ENCODE measurements at places on chromosomes 1 and 21.

DNA sequence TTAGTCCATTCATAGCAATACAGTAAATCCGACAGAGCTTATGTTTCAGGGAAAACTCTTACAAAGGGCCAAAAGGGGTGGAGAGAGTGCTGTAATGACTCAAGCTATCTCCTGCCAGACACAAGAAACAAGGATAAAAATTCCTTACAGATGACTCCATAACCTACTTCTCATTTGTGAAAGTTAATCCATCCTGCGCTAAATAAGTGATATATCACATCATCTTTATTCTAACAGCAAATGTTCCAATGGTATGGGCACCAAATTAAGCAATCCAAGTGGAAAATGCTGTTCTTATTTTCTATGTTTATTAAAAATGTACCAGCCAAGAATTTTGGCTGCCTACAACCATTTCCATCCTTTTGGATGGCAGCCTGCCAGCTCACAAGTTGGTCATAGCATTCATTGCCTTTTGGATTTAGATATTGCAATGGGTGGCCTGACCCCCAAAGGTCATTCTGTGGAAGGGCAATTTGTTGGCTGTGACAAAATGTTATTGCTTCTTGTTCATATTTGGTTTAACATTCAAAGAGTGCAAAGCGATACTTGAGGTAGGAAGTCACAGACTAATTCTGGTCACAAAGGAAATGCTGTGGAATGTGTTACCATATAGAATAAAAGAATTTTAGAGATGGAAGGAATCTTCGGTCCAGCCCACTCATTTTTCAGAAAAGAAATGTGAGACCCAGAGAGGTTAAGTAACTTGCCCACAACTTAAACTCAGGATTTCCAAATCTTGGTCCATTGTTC, 2.8 kb upstream of the ENAH start:
- DNase-seq = peak; percentile 93

- peak; percentile 25 for DNase-seq
Measured at GRCh38 chr1:181479137-181479745, 4.1 kb upstream of the CACNA1E start.

GRCh38 chr1:32886004-32886827, at the start of gene HPCA:
HPCA (plus strand) TSS chr1:32886491; CDS start chr1:32888899, 2,408 bp downstream.
- no peak for DNase-seq

DNA sequence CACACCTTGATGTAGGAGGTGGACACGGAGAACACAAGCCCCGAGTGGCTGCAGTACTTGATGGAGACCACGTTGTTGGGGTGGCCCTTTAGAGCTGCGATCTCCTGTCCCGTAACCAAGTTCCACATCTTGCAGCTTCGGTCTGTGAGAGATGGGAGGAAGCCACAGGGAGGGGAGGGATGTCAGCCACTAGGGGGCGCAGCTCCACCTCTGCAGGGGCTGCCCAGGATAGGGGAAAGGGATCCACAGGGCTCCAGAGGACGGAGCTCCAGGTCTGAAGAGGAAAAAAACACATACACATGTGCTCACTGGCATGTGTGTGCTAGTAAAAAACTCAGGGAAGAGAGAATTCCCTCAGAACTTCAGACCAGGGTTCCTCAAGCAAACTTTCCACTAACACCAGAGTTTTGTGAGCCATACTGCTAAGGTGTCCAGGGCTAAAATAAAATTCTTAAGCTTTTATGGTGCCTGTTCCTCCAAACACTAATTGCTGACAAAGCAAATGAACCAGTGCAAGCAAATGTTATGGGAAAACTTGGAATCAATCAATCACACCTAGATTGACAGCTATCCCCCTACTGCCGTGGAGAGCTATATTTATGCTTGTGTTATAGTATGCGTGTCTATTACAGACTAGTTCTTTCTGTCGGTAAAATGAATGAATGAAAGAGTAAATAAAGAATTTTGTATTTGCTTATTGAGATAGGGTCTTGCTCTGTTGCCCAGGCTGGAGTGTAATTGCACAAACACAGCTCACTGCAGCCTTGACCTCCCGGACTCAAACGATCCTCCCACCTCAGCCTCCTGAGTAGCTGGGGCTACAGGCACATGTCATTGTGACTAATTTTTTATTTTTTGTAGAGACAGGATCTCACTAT, 43.7 kb downstream of the KIF21B start:
- no peak for DNase-seq

DNA sequence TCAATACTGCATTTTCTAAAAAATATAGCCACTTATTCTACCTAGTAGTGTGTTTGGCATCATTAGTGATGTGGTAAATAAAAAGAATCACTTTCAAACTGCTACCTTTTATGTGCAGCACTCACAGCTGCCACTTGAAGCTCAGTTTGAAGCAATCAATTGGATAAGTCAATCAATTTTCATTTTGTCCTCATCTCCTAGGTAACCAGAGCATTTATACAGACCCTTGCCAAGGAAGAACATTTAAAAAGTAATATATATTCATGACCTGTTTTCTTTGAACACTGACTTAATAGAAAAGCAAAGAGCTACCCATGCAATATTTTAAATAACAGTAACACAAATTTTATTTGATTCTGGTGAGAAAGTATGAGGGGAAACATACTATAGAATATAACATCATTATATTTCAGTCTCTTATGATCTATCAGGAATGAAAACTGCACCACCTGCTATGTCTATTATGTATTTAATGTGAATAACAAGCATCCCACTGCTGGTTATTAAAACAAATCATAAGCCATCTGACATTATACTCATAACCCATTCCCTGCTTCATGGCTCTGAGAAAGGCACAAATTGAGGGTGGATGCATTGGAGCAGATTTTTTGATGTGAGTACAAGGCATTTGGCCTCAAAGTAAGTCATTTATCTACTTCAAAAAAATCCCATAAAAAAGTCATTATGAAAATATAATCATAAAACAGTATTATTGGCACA, 168.4 kb upstream of the C21orf91 start:
- no peak for DNase-seq

DNA sequence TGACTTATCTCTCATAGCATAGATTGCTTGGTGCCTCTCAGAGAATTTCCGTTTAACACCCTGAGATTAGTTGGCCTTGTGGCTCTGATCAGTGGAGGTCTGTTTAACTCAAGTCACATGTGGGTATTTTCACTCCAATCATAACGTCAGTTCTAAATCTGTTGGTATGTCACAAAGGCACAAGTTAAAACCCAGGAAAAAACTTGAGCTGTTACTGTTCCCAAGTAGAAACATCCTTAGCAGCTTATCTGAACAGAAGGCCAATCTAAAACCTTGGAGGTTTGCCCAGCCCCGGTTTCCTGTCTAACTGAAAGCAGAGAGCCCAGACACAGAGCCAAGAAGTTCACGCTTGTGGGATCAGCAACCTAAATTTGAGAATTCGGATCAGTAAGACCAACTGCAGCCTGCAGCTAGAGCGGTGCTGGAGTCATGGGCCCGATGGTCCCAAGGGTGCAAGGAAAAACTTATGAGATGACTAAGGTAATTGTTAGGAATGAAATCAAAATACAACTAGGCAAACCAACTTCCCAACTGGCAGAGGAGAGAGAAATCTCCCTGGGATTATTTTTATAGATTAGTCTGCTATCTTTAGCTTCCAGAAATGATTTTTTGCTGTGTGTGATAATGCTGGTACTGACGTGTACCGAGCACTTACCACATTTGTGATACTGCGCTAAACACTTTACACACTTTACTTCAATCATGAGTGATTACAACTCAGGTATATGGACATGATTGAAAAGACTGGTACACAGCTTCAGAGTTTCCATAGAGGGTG, 90.2 kb upstream of the C1orf21 start:
- no peak for DNase-seq

DNA sequence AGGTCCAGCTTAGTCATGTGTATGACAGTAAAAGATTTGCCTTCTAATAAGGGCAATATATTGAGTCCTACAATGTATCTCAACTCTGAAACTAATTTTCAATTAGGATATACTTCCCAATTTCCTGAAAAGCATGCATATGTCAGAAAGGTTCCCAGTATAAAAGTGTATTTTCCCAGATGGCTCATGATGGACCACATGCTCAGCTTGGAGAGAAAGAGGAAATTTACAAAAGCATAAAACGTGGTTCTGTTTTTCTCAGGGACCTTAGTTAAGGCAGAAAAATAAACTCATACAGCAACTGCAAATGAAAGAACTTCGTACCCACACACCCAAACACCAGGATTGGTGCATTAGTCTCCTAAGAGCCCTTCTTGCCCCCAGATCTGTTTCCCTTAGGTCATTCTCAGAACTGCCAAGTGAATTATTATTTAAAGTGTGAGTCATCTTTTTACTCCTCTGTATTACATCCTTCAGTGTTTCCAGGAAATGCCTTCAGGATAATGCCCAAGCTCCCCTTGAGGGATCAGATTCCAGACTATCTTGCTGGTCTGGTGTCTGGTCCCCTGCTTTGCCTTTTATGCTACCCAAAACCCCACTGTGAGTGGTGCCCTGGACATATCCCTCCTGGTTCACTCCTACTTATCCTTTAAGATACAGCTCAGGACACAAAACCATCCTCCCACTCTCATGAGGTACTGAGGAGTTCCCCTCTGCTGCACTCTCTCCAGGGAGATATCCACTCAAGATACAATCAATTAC, 57.4 kb downstream of the SSX2IP start:
- peak; percentile 56 for DNase-seq

DNA sequence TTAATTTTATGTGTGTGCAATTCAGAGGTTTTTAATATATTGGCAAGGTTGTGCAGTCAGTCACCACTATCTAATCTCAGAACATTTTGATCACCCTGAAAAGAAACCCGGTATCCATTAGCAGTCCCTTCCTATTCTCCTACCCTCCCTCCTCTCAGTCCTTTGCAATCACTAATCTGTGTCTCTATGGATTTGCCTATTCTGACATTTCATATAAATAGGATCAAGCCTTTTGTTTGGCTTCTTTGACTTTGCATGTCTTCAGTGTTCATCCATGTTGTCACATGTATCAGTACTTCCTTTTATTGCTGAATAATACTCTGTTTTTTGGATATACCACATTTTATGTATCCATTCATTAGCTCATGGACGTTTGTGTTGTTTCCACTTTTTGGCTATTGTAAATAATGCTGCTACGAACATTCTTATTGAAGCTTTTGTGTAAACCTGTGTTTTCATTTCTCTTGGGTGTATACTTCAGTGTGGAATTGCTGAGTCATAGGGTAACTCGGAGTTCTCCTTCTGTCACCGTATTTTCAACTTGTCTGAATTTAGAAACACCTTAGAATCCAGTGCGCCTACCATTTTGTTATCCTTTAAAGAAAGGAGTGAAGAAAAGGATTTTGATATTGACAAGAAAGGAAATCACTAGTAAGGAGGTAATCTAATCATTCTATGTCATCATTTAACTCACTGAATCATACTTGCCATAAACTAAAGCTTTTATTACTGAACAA, 3.4 kb downstream of the CEP85 start:
- no peak for DNase-seq

DNA sequence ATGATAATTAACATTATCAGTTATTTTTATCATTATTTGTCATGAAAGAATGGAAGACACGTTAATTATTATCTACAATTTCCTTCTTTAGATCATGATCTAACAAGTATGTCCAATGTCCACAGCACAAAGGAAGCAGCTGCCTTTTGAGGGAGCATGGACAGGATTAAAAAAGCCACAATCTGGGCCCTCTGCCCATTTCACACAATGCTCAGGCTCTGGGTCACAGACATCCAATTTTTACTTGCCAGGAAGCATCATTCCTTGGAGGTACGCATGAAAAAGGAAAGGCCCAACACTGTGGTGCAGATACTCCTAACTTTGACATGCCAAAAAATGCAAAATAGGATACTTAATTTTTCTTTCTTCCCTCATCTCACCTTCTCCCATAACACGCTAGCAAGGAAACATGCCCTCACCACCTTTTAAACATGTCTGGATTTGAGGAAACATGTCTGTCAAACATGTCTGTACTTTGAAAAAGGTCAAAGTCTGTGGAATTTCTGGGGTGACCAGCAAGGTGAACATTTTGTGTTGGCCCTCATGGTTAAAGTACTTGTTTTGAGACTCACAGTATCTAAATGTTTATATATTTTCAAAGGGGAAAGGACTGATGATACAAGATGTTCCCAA, 40.0 kb downstream of the GADD45A start:
- no peak for DNase-seq

- no peak for DNase-seq
Measured at GRCh38 chr1:154964359-154964758, 2.8 kb upstream of the PYGO2 start.

DNA sequence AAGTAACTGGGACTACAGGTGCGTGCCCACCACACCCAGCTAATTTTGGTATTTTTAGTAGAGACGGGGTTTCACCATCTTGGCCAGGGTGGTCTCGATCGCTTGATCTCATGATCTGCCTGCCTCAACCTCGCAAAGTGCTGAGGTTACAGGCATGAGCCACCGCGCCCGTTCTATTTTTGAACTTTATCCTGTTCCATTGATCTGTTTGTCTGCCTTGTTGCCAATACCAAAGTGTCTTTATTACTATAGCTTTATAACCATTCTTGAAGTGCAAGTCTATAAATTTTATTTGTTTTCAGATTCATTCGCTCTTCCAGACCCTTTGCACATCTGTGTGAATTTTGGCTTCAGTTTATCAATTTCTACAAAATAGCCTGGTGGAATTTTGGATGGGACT, 28.0 kb downstream of the SYT14 start:
- no peak for DNase-seq

DNA sequence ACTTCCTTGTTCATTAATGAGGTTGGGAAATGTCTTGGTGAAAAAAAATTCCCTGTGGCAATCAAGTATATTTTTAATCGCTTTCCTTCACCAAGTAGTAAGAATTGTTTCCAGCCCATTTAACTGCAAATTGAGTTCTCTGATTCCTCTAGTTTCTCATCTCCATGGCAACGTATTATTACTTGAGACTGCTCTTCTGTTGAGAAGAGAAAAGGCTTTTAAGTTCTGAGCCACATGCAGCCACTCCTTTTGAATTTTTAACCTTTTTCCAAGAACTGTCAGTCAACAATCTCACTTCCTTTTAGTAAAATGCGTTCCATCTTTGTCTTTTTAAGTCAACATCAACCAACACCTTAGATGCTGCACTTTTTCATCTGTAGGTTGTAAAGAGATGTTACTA, 75.7 kb upstream of the KIAA1614 start:
- no peak for DNase-seq

- DNase-seq = no peak
Measured at GRCh38 chr1:23910144-23910543, 3.0 kb downstream of the CNR2 start.

DNA sequence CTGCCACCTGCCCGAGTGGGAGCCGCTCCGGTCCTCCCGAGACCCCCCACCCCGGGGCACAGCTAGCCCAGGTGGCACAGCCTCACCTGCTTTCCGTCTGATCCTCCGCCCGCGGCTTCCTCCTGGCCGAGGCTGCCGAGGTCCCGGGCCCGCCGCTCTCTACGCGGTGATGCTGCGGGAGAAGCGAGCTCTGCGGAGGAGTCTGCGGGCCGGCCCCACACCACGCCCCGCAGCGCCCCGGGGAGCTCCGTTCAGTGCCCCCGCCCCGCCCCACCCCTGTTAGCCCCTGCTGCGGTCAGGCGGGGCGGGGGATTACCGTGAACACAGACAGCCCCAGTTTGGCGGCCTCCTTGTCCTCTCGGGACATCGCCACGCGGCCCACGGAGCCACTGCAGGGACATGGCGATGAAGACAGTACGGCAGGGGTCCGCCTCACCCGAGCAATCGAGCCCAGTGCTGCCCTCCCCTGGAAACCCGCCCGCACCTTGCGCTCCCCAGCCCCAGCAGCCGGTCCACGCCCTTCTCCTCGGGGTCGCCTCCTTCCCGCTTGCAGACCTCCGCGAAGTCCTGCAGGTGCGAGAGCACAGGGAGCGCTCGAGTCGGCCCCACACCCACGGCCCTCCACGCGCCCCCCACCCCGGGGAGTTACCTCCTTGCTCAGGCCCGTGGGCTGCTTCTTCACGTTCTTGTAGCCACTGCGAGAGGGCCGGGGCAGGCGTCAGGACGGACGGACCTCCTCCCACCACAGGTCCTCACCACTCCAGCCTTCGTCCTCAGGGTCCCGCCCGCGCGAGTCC, 933 bp downstream of the C1orf35 start:
- no peak for DNase-seq

Measured in HS-5 (cell line).